ENCODE measurements at places on chromosomes 12 and 14. TPM values are rescaled to one million over a fixed set of nuclear protein-coding genes. Genes with fewer than 3 reads are reported as not detected.

GRCh38 chr12:94872971-94873733 is 130.3 kb downstream of the NDUFA12 start:
- no peak for DNase-seq

DNA sequence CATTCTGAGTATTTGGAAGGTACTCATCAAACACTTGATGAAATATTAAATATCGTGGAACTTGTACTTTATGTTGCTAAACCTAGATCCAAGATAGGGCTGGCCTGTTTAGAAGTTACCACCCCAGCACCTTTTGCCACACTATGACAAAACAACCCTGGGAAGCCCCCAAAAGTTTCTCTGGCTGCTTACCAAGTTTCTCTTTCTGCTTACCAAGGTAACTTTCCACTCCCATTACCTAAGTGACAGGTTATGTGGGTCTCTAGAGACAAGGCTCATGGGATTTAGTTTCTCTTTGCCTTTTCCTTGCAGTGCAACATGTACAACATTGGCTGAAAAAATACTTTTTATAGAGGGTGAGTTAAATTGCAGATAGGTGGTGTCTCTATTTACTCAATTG is 28.9 kb upstream of the PPM1A start:
- DNase-seq: no peak

NANOG gene
- polyA plus RNA-seq: 0.13 TPM

DNA sequence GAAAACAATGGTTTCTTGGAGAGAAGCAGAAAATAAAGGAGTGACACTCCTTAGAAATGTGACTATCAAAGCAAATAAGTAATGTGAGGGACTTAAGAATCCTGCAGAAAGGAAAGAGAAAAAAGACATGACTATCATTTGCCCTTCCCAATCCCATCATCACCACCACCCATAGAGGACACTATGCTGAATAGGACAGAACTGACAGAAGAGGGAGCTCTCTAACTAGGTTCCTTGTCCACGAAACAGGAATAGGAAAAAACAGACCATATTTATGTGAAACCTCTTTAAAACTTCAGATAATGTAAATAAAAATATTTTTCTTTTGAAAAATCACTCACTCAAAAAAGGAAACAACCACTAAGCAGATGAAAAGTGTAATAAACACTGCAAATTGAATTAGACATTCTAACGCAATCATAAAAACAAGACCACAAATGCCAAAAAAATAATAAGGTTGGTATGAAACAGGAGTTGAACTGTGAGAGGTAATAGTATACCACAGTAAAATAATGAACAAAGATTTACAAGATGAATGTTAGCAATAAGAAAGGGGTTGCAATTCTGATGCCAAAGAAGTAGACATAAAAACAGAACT is 24.1 kb downstream of the KLRD1 start:
- peak; percentile 40 for DNase-seq

USP44 gene
- 1.00 TPM for polyA plus RNA-seq

NPAS3 gene
- 4.0 TPM for polyA plus RNA-seq

GARIN6 gene
- polyA plus RNA-seq: not detected

DNA sequence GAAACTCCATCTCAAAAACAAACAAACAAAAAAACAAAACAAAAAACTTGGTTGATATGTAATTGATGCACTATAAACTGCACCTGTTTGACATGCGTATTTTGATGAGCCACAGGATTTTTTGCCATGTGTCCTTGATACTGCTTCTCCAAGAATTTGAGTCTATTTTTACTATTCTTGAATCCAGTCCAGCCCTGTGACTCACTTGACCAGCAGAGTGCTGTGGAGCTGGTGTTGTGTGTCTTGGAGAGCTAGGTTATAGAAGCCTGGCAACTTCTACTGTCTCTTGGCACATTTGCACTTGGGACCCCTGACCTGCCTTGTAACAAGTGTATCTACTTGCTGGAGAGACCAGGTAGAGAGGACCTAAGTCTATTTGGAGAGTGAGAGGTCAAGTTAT is 52.0 kb downstream of the KLRG1 start:
- DNase-seq: no peak

Measured in forelimb muscle (tissue), 1 donor.